Activated CD8-positive, alpha-beta T cell treated with anti-CD3 and anti-CD28 coated beads, Interleukin-2, amount 10 ng/mL, durations not matched to agents 7 days and 5 days (primary cell): ENCODE measurements at places on chromosomes 4 and X. TPM values are rescaled to one million over a fixed set of nuclear protein-coding genes. Genes with fewer than 3 reads are reported as not detected.

GRCh38 chr4:175536852-175537453 lies 275.1 kb downstream of the GPM6A start:
- no peak overlapping the region for H3K4me3 ChIP-seq
- H3K36me3 ChIP-seq, result no peaks in the 10 kb centered on the region
- no peaks in the 10 kb centered on the region for H3K27me3 ChIP-seq
- H3K4me1 ChIP-seq, result no peaks in the 10 kb centered on the region
- no peak overlapping the region for H3K27ac ChIP-seq

DNA sequence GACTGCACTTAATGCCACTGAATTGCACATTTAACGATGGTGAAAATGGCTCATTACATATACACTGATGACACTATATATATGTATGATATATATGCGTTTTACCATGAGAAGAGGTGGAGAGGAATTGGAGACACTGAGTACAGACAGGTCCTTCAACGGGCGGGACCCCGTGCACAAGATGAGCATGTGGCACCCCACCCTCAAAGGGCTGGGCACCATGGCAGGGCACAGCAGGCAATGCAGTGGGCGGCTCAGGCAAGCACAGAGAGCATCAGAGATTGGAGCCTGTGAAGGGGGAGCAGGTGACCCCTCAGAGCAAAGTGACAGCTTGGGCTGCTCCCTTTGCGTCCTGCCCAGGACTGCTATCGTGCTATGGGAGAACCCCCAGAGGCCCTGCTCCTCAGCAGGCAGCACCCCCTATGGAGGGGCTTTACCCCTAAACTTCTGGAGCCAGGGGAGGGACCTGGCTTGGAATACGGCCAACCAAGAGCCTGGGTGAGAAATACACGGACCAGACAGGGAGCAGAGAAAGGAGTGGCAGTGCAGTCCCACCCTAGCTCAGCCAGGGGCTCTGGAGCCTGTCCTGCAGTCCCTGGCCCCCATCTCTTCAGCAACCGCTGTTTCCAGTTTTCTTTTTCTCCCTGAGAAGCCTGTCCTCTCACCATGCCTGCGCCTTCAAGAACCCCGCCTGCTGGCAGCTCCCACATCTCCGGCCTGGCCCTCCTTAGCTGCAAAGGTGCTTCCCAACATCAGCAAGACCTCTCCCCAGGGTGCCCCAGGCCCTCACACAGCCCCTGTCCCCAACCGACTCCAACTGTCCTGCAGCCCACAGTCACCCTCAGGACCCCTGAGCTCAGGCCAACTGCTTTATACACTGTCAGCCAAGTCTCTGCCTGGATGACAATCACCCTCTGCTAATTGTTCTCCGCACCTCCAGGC lies 10.5 kb downstream of the SLC6A8 start:
- no peak for DNase-seq
- no peak overlapping the region for H3K27ac ChIP-seq
- H3K27me3 ChIP-seq, result no peaks in the 10 kb centered on the region
- H3K4me3 ChIP-seq, result no peak overlapping the region
- peaks cover 17% of the 10 kb centered on the region for H3K36me3 ChIP-seq

DNA sequence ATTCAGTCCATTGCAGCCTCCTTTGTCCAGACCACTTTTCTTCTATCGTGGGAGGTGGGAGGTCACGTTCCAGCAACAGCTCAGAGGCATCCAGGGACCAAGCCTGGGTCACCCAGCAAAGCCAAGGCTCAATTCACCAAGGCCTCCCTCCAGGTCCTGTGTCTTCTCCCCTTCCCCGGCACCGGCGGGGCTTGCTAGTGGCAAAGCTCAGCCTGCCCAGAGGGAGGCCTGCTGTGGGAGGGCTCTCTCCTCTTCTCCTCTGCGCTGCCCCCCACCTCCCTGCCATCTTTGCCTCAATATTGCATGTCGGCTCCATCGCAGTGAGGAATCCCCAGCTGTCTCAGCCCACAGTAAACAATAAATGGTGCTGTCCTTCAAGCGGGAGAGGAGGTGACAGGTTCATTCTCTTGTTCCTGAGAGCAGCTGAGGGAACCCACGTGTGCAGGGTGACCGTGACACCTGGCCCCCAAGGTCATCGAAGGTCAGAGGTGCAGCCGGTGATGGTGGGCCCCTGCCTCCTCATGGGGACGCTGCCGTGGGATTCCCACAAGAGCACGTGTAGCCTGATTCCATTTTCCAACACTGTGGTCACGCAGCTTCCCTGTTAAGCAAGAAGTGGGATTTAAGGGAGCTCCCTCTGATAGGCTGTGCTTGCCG lies 111.5 kb upstream of the PSAPL1 start:
- no peaks in the 10 kb centered on the region for H3K36me3 ChIP-seq
- H3K27ac ChIP-seq, result no peak overlapping the region
- no peaks in the 10 kb centered on the region for H3K27me3 ChIP-seq
- no peak overlapping the region for H3K4me3 ChIP-seq

MGARP gene
- total RNA-seq, result not detected

SFRP2 gene
- total RNA-seq, result not detected
